Lung microvascular endothelial cell (primary cell): ENCODE measurements at places on chromosomes 2 and 18.

DNA sequence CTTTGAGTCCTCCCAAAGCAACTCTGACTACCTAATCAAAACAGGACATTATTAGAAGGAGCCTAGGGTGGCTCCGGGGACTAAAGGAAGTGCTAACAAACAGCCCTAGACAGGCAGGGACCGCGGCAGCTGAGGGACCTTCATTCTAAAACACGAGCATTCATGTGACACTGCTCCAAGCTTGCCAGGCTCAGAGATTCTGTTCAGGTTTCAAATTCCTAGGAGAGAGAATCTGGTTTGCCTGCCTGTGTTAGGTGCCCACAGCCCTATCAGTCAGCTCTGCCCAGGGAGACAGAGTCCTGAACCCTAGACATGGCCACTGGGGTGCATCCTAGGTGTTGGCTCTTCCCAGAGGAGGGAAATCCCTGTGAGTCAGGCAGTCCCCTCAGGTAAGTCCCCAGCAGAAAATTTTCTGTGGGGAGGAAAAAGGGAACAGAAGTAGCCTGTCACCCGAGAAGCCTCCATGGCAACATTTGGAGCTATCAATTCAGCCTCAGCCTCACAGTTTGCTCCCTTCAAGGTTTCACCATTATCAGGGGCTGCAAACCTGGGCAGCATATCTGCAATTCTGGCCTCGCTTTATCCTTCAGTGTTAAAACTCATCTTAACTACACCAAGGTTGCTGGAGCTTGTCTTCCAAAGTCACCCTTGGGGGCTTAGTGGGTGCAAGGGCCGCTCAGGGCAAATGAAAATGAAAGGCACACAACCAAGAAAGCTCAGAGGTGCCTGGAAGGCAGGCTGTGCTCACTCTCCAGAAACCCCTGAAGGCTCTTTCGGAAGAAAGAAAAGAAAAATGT lies 28.6 kb downstream of the PCBP1 start:
- no peak for DNase-seq

DNA sequence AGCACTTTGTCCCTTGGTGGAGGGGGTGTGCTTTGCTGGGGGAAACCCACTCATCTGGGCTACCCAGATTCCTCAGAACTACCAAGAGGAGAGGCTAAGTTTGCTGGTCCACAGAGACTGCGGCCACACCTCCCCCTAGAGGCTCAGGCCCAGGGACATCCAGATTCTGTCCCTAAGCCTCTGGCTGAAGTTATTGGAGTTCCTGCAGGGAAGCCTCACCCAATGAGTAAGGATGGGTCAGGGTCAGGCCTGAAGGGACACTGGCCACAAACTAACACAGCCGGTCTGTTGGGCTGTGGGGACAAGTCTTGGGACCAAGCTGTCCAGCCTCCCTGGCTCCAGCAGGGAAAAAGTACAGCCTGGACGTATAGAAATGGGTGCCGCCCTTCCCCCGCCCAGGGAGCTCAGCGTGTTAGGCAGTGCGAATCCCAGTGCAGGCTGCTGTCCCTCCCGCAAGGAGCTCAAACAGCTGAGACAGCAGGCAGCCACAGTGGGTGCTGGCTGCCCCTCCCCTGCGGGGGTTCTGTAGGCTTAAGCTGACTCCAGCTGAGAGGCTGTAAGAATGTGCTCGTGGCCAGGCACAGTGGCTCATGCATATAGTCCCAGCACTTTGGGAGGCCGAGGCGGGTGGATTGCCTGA lies 86.9 kb upstream of the ARL5A start:
- DNase-seq = no peak

- DNase-seq = peak; percentile 66
These were observed 12.3 kb upstream of the RESP18 start for GRCh38 chr2:219344751-219345430.

GRCh38 chr2:66538291-66538690 lies 103.4 kb downstream of the MEIS1 start:
- no peak for DNase-seq

DNA sequence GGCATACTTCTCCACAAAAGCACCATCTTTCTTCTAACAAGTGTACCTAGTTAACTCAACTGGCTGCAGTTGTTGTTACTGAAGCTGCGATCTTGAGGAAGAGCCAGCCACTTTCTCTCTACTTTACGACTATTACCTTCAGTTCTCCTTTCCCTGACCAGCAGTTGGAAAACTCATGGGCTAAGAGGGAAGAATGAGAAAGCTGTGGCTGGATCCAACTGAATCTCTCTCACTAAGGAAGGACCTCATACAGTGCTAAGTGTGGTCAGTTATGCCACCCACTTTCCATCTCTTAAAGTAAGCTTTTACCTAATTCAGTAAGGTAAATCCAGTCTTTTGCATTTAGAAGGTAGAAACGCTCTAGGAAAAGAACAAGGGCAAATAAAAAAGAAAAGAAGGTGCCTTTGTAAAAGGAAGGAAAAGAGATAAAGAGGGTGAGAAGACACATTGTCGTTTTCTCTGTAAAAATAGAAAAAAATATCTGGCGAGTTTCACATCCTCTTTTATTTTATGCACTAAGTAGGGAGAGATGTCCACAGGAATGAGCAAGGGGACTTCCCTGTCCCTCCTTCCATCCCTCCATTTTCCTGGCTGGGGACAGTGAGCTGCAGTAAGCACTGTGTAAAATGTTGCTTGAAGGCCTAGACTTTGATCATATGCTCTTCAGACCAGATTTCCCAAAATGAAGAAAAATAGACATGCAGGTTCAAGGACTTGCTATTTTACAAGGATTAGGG lies 73.4 kb downstream of the PLEKHM3 start:
- DNase-seq = no peak

DNA sequence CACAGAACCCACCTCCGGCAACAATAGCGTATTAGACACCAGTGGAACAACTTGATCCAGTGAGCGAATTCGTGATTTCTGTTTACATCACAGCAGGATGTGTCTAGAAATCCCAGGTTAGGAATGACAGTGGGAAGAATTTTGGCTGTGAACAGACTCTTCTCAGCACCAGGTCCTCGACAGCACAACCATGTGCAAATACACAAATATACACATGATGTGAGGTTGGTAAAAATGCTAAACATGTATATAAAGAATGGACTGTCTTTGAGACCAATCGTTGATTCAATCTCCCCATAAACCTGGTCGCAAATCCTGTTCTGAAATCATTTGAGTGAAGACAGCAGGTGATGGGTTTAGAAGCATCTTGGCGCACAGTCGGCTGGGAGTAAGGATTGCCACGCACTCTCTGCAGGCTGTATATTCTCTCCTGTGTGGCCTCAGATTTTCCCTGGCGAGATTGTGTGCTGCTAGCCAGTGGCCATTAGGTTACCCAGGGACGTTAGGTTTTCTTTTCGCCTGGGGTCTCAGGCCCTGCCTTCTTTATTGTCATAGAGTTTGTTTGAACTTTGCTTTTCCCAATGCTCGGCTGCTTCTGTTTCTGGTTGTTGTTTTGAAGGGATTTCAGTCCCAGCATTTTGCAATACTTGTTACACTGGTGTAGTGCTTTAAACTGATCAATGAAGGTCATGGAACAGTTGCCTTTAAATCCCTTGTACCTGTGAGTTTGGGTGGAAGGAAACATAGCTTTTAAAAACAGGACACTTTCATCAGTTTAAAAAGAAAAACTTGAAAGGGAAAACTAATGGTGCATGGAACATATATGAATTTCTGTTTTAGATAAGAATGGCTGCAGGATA lies 147.3 kb downstream of the ALPK2 start:
- DNase-seq = no peak

DNA sequence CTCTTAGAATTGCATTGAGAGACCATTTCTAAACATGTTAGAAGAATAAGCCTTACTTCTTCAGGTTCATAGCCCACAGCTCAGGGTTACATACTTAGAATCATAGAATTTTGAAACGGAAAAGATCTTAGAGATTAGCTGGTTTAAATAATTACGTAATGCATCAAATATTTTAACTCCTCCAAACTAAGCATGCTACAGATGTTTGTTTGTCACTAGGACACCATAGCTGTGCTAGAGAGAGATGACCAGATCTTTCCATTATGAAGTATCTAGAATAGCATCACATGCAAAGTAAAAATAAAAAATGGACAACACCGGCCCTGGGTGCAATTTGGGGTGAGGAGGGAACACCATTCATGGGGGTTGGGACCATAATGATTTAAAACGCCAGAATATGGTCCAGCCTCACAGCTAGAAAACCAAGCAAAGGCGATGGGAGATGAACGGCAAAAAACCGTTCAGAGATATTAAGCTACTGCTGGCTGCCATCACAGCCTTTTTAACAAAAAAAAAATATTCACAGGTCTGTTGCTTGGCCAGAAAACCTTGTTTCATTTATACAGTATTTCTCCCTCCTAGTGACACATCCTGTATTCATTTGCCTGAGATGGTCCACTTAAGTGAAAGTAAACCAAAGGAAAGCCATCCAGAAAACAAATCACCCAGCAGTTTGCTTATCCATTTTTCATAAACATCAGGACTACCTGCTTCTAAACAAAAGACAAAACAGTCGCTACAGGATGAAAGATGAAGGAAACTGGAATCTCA lies 94.2 kb downstream of the EPHA4 start:
- no peak for DNase-seq

DNA sequence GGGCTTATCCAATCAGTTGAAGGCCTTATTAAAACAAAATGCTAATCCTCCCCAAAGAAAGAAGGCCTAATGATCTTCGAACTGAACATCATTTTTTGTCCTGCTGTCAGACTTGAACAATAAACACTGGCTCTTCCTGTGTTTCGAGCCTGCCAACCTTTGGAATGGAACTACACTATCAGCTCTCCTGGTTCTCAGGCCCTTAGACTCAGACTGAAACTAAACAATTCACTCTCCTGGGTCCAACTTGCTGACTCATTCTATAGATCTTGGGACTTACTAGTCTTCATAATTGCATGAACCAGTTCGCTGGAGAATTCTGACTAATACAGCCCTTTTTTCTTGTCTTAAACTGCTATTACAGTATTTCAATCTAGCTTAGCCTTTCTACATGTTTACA lies 235.2 kb downstream of the LNPK start:
- no peak for DNase-seq

GRCh38 chr2:123085484-123085883 lies 939.6 kb upstream of the CNTNAP5 start:
- no peak for DNase-seq

DNA sequence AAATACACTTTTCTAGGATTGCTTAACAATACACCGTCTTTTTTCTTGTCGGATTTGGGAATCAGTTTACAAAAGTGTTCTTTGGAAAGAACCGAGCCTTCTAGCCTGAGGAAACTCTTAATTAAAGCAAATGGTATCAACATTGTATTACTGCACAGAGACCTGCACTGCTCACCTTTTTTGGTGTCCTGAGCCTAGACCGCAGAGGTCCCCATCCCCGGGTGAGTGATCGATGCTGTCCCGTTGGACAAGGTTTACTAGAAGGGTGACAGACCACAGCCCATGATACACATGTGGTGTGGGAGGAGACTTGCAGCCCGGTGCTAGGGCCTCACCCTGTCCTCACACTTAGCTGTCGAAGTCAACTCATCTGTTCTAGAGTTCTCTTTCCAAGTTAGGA lies 55.3 kb downstream of the TSHZ1 start:
- no peak for DNase-seq

GRCh38 chr2:173874003-173874893 lies 90.9 kb downstream of the SP3 start:
- DNase-seq = no peak

- DNase-seq = no peak
These were observed 221.5 kb downstream of the EPHA4 start for GRCh38 chr2:221350616-221351015.

DNA sequence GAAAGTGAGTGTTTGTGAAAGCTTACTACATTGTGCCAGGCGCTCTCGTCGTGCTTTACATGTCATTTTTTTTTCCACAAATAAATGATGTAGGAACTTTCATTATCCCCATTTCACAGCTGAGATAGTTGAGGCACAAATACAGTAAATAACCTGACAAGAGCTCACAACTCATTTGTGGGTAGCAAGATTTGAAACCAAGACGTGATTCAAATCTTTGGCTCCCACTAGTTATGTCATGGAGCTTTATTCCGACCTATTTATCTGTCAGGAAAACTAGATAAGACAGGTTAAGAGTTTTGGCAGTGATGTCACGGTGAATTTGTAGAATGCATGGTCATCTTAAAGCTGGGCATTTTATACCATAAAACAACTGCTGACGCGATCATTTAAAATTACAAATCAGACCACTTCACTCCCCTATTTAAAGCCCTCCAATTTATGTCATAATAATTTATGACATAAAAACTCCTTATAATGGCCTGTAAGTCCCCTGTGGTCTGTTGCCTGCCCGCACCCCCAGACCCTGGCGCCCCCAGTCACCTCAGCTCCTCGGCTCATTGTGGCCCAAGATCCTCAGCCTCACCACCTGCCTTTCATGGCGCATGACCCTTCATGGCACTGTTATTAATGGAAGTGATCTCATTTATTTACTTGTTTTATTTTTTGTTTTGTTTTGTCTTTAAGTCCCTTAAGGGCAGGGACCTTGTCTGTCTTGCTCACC lies 678 bp upstream of the ZNF24 start:
- no peak for DNase-seq

DNA sequence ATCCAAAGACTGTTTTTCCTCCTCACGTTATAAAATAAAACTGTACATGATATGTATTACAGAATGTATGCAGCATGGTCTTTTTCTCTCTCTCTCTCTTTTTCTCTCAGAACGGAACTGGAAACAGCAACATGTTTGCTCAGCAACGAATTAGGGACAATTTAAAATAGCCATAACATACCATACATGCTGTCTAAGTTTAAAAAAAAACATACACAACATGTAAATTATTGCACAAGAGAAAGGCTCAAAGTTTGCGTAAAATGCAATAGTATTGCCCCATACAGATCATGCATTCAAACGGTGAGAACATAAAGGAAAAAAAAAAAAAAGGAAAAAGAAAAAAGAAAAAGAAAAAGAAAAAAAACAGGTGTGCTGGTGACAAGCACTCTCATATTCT lies 93.6 kb downstream of the BCL11A start:
- DNase-seq = no peak

DNA sequence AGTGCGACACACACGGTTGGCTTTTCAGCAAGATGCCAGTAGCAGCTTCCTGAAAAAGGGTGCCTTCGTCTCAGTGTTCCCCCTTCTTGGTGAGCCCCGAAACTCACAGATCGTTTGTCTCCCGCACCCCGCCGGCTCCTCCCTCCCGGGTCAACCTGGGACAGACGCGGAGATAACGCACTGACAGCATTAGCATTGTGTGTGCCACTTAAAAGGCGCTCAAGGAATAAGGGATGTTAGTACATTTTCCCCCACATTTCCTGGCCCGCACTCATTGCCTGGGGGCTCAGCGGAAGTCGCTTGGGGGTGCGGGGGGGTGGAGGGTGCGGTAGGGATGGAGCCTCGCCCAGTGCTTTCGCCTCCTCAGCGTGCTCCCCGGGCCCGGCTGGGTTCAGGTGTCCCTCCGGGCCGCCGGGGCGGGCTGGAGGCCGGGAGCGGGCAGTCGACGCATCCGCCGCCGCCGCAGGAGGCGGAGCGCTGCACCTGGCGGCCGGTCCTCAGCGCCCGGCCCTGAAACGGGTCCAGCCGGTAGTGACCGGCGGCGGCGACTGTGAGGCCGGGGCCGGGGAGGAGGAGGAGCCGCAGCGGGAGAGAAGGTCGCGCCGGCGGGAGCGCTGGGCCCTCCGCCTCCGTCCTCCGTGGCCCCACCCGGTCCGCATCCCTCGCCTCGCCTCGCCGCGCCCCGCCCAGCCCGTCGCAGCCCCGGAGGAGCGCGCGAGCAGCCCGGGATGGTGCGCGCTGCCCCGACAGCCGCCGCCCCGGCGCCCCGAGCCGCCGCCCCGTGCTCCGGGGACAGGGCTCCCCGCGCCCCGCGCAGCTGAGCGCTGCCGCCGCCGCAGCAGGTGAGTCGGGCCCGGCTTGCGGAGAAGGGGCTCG lies at the start of gene MFSD6:
TSS of gene MFSD6 (plus strand) at position 694 of the 876 bp plus-strand sequence. CDS start 27,675 bp downstream, outside the sequence.
- peak; percentile 9 for DNase-seq

- DNase-seq = peak; percentile 71
These were observed 591 bp downstream of the ASXL2 start for GRCh38 chr2:25877431-25878360.

GRCh38 chr2:170155022-170155722 lies 22.8 kb upstream of the MYO3B start:
- peak; percentile 89 for DNase-seq
